ENCODE measurements at places on chromosomes 7 and 10.

- DNase-seq: no peak
Measured at GRCh38 chr7:29281782-29282541, 87.4 kb downstream of the CHN2 start.

GRCh38 chr7:100432621-100433275 is 3.1 kb downstream of the MEPCE start:
- no peak for DNase-seq

GRCh38 chr10:12512332-12513002 is 163.1 kb downstream of the CAMK1D start:
- DNase-seq: no peak

DNA sequence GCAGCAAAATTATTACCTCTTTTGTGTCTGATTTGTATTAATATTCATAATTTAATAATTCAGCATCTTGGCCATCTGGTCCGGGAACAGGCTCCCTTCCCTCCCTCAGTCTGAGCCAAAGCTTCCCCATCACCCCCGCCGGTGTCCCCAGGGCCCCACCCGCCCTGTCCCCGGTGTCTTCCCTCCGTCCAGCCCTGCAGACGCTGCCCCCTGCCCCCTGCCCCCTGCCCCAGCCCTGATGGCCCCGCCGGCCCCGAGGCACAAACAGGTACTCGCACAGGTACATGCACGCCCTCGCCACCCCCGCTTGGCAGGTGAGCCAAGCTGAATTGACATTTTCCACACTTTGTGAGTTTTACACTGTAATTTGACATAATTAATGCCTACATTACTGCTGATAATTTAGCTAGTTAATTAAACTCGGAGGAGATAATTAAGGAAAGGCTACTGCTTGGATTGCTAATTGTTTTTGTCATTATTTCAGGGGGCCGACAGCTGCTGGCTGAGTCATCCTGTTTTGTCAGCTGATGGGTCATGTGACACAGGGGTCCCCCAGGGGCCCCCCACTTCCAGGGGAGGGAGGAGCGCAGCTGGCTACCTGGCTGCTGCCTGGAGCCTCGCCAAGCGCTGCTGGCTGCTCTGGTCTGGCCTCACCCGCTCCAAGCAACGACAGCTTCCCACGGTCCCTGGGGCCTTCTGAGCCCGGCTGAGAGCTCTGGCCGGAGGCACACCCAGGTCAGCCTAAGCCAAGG is 36.6 kb downstream of the MICALL2 start:
- no peak for DNase-seq

GRCh38 chr10:90075995-90076394 is 374.6 kb downstream of the KIF20B start:
- no peak for DNase-seq

GRCh38 chr10:118107040-118107439 is 60.3 kb upstream of the RAB11FIP2 start:
- no peak for DNase-seq

DNA sequence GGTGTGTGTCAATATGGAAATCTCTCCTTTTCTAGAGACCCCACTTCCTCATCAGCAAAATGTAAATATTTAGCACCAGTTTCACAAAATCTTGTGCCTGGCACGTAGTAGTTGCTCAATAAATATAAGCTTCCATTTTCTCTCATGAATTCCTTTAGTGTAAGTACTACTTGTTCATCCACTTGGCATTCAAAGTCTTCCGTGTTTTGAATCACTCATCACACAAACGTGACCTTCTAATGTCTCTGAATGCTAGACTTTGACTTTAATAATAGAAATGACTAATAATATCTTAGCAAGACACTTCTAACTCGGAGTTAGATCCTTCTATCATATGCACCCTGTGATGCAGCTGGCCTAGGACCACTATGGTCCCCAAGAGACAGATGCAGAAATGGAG is 168.7 kb upstream of the ZNF32 start:
- no peak for DNase-seq

DNA sequence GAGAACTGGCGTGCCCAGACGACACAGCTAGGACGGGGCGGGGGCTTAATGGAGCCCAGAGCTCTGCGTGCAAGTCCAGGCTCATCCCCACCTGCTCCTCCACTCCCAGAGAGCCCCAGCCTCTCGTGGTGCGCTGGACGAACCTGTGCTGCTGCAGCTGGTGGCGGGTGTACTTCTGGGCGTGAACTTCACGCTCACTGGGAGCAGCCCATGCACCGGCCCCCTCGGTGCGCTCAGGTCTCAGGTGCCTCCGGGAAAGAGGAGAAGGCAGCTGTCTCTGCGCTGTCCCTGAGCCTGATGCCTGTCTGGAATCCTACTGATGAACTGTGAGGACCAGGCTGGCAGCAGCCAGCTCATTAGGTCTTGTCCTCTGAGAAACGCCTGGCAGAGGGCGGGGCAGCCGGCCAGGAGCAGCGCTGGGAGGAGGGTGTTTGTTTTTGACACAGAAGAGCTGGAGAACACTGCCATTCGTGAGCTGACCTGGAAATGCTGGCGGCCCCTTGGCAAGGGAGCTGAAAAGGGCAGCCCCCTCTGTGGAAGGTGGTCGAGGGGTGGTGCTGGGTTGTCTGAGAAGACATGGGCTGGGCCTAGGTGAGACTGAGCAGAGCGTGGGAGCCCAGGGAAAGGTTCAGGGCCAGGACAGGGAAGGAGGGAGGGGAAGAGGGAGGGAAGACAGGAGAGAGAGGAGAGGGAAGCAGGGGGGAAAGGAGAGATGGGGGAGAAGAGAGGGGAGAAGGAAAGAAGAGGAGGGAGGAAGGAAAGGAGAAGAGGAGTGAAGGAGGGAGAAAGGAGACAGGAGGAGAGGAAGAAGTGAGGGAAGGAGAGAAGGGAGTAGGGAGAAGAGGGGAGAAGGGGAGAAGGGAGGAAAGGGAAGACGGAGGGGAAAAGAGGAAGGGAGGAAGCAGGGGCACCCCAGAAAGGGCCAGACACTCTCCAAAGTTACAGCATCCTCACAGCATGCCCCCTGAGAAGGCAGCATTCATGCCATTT is 53.5 kb upstream of the TNS3 start:
- no peak for DNase-seq

DNA sequence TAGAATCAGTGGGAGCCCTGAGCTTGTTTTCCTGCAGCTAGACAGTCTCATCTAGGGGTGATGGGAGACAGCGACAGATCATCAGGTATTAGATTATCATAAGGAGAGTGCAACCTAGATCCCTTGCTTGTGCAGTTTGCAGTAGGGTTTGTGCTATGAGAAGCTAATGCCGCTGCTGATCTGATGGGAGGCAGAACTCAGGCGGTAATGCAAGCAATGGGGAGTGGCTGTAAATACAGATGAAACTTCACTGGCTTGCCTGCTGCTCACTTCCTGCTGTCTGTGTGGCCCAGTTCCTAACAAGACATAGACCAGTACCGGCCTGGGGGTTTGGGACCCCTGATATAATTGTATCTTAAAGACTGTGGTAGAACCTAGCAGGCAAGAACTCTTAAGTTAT is 17.6 kb downstream of the NRBF2 start:
- DNase-seq: no peak

DNA sequence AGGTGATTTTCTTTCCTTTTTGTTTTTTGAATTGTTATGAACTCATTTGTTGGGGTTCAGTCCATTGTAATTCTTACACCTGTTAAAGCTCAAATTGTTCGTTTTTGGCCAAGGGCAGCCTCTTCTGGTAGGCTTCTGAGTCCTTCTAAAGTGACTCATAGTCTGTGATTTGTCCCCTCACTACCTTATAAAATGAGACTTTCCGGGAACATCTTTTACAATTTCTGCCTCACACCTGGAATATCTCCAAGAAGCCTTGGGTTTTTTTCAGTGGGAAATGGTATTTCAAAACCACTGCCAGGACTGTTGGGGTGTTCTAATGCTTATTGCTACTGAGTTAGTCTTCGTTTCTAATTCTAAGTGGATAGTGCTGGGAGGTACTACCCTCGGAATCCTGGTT is 56.7 kb downstream of the BMPR1A start:
- no peak for DNase-seq

Data from activated CD4-positive, alpha-beta T cell treated with anti-CD3 and anti-CD28 coated beads, Interleukin-10, Interleukin-2, amounts not matched to agents 100 ng/mL and 50 ng/mL, durations not matched to agents 16 hours and 8 hours (primary cell).